ENCODE measurements at places on chromosomes 11 and 22.

- no peak for DNase-seq
Observed at GRCh38 chr11:15497366-15497765, 382.6 kb downstream of the INSC start.

- DNase-seq = no peak
Observed at GRCh38 chr11:111388842-111389241, 9.8 kb upstream of the POU2AF1 start.

GRCh38 chr11:33110083-33110482 is 51.2 kb downstream of the CSTF3 start:
- DNase-seq = no peak

DNA sequence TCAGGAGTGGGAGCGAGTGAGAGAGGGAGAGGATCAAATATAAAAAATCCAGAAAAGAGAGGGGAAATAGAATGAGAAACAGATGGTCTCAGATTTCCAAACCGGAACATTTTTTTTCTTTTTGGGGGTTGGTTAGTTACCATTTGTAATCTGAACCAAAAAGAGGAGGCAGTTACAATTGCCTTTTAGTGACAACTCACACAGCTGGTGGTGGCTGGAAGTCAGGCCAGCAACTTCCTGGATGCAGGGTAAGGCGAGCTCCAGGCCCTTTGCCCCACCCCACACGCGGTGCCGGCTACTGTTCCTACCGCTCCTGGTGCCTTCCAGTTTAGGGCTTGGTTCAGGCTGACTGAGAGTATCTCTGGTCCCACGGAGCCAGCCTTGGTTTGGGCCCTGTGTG is 21.0 kb upstream of the UBASH3B start:
- DNase-seq = no peak

Data from stimulated activated CD4-positive, alpha-beta T cell treated with anti-CD3 and anti-CD28 coated beads, Interleukin-12 subunit alpha, Interleukin-12 subunit beta, amount 100 ng/mL, for 4 hours (primary cell).